ENCODE measurements at places on chromosomes 11 and 22. TPM values are rescaled to one million over a fixed set of nuclear protein-coding genes. Genes with fewer than 3 reads are reported as not detected.
A peak's percentile ranks its signal among the peaks of the same experiment; 100 is the strongest.

The NAALAD2 gene
- 0.10 TPM for total RNA-seq

The APOL4 gene
- not detected for total RNA-seq

The GTPBP1 gene
- 54.8 TPM for total RNA-seq

The GGTLC2 gene
- not detected for total RNA-seq

The CASP5 gene
- total RNA-seq: not detected

The SLN gene
- total RNA-seq: 2.4 TPM

The OR4D5 gene
- total RNA-seq: not detected

The CABP4 gene
- total RNA-seq: not detected

The TRIM48 gene
- total RNA-seq: not detected

The SCGB1A1 gene
- total RNA-seq: not detected

The PHLDA2 gene
- total RNA-seq: 4.9 TPM

- no peak for DNase-seq
Observed at GRCh38 chr11:34787895-34788294, 128.3 kb downstream of the APIP start.

DNA sequence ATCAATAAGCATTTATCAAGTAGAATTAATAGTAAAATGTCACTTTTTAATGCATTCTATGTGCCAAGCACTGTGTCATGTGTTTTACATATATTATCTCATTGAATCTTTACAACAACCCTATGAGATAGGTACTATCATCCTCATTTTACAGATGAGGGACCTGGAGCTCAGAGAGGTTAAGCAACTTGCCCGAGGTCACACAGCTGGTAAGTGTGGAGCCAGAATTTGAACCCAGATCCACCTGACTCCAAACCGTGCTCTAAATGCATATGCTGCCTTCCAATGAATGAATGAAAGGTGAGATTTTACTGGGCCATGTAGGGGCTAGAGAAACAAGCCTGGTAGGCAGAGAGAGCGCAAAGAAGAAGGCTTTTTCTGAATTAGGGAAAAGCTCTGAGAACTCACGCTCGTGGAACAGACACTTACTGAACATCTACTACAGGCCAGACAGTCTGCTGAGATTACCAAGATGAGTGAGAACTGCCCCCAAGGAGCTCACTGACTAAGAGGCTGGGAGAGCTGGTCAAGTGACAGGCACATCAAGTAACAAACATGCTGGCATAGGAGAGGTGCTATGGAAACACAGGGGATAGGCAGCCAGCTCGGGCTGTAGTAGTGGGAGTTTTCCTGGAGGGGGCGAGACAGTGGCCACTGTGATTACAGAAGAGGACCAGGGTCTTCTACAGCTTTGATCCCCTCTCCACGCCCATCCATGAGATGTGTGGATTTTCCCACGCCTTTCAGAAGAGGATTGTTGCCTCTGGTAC lies 4.4 kb downstream of the ABCG4 start:
- no peak for DNase-seq

GRCh38 chr11:132994966-132995365 lies 537.3 kb downstream of the OPCML start:
- no peak for DNase-seq

- DNase-seq: peak; percentile 28
Observed at GRCh38 chr11:40290171-40290631, 1169.3 kb downstream of the LRRC4C start.

GRCh38 chr11:129639300-129639699 lies 176.3 kb upstream of the TMEM45B start:
- DNase-seq: peak; percentile 98

DNA sequence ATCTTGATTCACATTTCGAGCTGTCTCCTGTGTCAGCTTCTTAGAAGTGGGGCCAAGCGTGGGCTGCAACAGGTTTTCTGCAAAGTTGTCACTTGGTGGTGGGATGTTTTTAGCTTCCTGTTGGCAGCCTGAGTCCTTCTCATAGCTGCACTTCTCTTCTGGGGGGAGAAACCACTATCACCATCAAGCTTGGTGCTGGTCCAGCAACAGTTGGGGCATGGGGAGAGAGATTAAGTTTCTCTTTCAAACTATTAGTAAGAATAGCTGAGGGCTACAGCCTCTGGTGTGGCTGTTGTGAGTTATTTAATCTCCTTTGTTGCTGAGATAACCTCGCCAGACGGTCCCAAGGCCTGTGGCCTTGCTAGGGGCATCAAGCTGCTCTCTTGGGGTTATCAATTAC lies 123.3 kb upstream of the CRYBB3 start:
- DNase-seq: no peak

- DNase-seq: no peak
Observed at GRCh38 chr11:47620836-47621378, 21.5 kb downstream of the MTCH2 start.

GRCh38 chr11:58629857-58630256 lies 7.4 kb downstream of the CNTF start:
- peak; percentile 58 for DNase-seq

- DNase-seq: no peak
Observed at GRCh38 chr11:14930369-14930768, 38.3 kb upstream of the CYP2R1 start.

DNA sequence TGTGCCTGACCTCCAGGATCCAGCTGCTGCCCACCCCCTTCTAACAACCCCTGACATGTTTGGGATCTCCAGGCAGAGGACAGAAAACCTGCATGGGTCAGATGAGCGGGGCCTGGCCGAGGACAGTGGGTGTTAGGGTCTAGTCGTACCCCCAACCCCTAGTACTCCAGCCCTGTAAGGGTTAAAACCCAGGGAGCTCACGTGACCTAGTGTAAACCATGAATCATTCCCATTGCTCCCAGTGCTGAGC lies 89.1 kb upstream of the CRYBB3 start:
- no peak for DNase-seq

GRCh38 chr11:130858215-130858614 lies 58.1 kb downstream of the SNX19 start:
- peak; percentile 16 for DNase-seq

- DNase-seq: no peak
Observed at GRCh38 chr11:113142508-113142907, 171.9 kb upstream of the TTC12 start.

GRCh38 chr11:60847281-60847680 lies 5.4 kb downstream of the CCDC86 start:
- no peak for DNase-seq

DNA sequence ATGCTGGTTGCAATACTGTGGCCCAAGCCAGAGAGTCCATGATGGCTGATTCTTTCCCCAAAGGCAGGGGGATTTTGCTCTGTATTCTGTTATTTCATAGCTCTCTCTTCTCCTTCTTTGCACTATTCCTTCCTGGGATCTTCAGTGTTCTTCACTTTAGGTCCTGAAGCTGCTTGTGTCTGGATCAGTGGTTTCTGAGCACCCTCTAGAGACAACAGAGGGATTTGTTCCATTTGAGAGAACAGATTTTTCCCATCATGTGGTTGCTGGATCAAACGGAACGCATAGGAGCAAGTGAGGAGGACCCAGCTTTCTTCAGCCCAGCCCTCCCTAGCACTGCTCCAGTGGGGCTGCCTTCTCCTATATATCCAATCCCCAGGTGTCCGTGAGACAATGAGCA lies 68.7 kb upstream of the SYN3 start:
- peak; percentile 12 for DNase-seq

All from renal cortical epithelial cell (primary cell).